ENCODE measurements at places on chromosomes 5 and 9.
A peak's percentile ranks its signal among the peaks of the same experiment; 100 is the strongest.

GRCh38 chr9:78357165-78357873 lies 60.4 kb downstream of the PSAT1 start:
- DNase-seq: no peak

DNA sequence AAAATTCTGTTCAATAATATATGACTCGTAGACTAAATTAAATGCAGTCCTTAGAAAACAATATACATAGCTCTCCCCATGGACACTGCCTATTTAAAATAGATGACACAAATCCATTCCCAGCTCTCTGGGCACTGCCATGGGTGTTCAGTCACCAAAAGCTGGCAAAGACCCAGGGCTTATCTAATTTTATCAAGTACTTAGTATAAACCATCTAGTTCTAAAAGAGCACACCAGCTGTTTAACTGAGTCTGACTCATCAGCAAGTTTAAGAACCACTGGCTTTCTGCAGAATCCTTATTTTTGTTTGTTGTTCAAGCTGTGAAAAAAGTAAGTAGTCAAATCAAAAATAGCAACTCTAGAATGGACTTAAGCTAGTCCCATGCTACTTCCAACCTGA lies 107.6 kb downstream of the PLPP1 start:
- DNase-seq: peak; percentile 24

- DNase-seq: no peak
Observed at GRCh38 chr5:130323804-130324454, 419.7 kb downstream of the CHSY3 start.

- peak; percentile 35 for DNase-seq
Observed at GRCh38 chr9:83937861-83938455, 16.7 kb upstream of the KIF27 start.

DNA sequence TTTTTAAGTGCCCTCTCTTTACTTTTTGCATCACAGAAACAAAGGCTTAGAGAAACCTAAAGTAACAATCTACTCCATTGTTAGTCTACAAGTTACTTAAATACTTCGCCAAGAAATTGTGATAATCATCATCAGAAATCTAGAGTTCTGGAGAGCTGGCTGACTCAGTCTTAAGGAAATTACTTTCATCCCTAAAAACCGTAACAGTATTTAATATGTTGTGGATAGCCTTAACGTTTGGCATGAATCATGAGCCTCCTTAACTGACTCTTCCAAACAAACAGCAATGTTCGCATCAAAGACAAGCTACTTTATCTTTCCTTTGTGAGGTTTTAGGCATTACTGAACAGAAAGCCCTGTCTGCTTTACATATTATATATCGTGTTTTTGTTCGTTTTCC lies 128.7 kb downstream of the NIPBL start:
- DNase-seq: no peak

DNA sequence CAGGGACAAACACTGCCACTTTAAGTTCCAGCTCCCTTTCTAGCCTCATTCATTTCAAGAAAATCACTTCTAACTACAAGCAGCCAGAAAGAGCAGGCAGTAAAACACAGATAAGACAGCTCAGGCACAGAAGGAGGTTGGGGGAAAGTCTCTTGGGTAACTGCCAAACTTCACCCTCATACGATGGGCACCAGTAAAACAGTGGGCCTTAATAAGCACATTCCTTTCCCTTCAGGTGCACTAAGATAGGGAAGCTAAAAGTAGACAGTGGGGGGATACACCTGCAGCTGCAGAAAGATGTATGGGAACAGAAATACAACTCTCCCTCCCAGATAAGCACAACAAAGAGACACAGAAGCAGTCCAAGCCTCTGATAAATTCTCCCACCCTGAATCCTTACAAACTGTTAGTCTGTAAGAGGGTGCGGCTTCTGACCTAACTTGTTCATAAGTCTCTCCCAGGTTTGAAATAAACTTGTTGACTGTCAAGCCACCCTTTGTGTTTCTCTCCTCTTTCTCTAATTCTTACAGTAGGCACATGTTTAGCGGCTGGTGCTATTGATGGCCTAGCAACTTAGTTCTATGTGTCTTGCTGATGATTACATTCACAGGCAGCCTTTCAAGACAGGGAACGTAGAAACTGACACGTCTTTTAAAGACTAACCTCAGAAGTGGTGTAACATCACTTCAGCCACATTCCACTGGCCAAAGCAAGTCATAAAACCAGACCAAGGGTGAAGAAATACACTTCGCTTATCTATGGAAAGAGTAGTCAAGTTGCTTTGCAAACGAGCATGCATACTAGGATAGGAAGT lies 6.8 kb upstream of the CKS2 start:
- no peak for DNase-seq

DNA sequence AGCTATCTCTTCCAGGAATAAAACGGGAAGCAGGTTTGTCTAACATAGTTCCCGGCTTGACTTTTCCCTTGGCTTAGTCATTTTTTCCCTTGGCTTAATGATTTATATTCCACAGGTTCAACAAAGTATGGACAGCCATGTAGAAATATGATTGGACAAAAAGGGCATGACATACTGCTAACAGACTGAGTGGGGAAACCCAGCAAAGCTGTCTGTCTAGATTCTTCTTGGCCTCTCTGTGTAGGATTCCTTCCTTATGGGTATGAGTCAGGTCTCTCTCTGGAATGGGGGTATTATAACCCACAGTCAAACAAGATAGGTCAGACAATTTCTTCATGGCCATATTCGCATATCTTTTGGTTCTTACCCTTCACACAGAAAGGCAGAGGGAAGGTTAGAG lies 5.7 kb upstream of the MTAP start:
- DNase-seq: peak; percentile 9

DNA sequence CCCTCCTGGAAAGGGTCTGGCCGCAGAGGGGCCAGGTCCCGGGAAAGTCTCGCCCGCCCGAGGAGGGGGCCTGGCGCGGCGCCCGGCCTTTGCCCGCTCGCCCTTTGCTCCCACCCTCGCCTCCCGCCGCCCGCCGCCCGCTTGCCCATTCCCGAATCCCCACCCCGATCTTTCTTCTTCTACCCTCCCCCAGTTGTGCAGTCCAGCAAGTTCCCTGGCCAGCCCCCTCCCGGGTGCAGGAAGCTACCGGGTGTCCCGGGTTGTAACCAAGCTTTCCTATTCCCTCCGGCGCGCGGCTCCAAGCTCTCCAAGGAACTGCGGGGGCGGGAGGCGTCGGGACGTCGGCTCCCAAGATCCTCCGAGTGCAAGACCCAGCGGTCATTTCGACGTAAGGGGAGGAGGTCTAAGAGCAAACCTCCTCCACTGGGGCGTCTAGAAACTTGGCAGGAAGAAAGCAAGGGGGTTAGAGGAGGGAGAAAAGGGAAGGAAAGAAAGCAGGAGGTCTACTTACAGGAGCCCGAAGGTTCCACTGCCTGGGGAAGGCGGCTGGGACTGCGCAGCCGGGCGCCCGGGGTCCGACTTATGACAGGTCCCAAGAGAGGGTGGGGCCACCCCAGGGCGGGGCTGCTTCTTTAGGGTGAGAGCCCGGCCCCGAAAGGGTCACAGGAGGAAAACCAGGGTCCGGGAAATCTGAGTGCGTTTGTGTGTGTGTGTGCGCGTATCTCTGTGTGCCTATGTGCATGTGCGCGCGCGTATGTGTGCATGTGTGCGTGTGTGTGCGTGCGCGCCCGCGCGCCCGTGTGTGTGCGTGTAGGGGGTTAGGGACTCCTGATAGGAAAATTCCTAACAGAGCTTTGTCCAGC lies at the start of gene PTGR1:
Gene PTGR1 (minus strand): TSS at position 556 of the 863 bp plus-strand sequence. CDS start 2,225 bp downstream, outside the sequence.
- DNase-seq: peak; percentile 63

GRCh38 chr9:69132361-69132760 lies 41.7 kb upstream of the TJP2 start:
- DNase-seq: no peak

DNA sequence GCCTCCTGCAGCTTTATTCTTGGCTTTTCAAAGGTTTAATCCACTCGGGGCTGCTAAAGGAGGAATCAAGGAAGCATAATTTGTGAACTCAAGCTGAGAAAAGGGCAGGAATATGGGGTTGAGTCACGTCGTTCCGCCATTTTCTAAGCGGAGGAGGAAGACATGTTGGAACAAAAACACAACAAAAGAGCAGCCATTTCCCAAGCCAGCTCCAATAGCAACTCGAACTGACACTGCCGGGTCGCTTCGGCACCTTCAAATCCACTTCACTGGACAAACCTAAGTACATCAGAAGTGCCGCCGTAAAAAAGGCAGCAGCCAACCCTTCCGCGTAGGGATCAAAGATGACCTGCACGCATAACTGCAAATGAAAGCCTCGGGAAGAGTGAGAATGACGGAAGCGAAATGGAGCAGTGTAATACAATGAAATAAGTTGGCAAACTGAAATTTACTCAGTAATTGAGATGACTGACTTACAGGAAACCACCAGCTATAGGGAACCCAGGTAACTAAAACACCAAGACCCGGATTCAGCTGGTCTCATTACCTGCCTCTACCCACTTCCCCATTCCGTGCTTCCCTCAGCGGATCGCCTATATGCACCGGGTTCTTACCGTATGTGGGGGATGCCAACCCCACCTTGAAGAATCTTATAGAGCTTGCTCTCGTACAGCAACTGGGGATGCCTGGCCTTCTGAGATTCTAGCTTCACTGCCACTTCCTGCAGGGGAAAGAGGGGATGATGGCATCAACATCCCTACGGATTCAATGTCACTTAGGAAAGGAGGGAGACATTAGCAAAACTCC lies 1.6 kb downstream of the CSNK1A1 start:
- no peak for DNase-seq

- no peak for DNase-seq
Observed at GRCh38 chr5:138490648-138491283, 25.5 kb downstream of the EGR1 start.

DNA sequence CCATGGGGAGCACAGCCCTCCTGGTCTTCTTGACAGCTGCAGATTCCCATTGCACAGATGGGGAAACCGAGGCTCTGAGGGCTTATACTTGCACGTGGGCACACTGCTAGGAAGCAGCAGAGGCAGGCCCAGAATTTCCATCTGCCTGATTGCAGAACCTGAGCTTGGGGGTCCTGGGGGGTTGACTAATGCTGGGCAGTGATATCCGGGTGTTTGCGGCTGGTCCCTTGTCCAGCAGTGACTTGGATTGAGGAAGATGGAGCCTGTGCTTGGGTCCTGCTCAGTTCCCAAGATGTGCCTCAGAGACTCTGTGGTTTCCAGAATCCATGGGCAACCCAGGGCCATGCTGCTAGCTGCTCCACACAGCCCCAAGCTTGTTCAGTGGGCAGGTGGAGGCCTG lies 91.2 kb downstream of the PHF2 start:
- DNase-seq: no peak

DNA sequence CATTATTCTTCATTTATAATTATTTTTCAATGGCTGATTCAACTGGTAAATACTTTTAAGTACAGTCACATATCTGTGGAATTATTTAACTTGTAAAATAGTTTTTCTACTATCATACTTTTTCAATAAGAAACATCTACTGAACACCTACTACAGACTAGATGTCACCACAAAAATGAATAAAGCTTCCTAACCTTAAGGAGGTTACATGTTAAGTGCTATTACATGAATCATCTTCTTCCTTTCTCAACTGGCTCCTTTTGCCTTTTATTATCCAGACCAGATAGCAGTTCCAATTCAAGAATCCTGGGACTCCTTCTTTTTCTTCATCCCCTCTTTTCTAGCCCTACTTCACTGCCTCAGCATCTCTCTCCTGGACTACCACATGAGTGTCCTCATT lies 4.7 kb downstream of the PGGT1B start:
- no peak for DNase-seq

GRCh38 chr5:179820127-179820482 lies 600 bp upstream of the SQSTM1 start:
- DNase-seq: no peak

DNA sequence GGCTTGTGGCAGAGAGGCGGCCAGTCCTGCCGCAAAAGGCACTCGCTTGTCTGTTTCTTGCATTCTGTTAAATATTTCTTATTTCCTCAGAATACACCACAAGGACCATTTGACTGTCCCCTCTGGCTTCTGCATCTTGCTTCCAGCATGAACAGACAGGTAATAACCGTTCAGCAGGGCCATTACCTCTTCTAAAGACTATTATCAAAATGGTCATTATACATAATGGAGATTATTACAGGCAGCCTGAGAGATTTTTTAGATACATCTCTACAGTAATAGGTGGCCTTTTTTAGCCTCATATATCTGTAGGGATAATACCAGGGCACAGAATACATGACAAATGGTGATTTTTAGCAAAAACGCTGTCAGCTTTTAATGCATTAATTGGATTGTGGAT lies 382.0 kb downstream of the PSAT1 start:
- DNase-seq: no peak

All from amniotic stem cell (primary cell).